BJ (cell line): ENCODE measurements at places on chromosomes 16 and 17. TPM values are rescaled to one million over a fixed set of nuclear protein-coding genes. Genes with fewer than 3 reads are reported as not detected.

GRCh38 chr16:77696149-77696548 is 26.2 kb upstream of the NUDT7 start:
- no peak for DNase-seq

The KIF18B gene
- polyA plus RNA-seq: 5.5 and 10.6 TPM in 2 replicates

The ITGB4 gene
- polyA plus RNA-seq: 2.1 and 2.3 TPM in 2 replicates

DNA sequence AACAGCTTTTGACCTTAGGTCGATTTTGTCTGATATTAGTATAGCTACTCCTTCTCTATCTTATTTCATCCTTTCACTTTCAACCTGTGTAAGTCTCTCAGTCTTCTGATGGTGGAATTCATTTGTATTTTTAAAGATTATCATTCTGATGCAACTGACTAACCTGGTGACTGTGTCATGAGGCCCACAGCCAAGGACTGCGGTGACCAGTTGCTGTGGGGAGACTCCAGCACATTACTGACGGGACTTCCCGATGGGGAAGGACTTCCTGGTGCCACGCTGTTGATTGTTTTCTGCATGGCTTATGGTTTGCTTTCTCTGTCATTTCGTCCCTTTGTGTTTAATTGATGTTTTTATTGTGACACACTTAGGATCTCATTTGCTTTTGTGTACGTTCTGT is 34.2 kb downstream of the RMI2 start:
- no peak for DNase-seq

DNA sequence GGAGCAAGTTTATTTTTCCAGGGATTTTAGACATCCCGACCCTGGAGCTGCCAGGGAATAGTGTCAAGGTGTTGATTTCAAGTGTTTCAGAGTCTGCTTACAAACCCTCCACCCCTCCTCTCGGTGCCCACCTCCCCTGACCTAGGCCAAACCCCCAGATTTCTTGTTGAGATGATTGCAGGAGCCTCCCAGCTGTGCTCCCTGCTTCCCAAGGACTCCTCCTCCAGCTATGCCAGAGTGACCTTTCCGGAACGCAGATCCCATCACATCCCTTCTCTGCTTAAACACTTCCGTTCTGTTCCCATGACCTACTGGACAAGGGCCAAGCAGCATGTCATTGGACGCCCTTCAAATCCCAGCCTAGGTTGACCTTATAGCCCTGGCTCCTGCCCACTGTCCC is 23.7 kb upstream of the CDH1 start:
- no peak for DNase-seq

The CLEC16A gene
- polyA plus RNA-seq: 7.7 and 8.7 TPM in 2 replicates

The TEKT3 gene
- polyA plus RNA-seq: 0.17 and 0.21 TPM in 2 replicates

The DPEP3 gene
- polyA plus RNA-seq: not detected in 2 replicates

DNA sequence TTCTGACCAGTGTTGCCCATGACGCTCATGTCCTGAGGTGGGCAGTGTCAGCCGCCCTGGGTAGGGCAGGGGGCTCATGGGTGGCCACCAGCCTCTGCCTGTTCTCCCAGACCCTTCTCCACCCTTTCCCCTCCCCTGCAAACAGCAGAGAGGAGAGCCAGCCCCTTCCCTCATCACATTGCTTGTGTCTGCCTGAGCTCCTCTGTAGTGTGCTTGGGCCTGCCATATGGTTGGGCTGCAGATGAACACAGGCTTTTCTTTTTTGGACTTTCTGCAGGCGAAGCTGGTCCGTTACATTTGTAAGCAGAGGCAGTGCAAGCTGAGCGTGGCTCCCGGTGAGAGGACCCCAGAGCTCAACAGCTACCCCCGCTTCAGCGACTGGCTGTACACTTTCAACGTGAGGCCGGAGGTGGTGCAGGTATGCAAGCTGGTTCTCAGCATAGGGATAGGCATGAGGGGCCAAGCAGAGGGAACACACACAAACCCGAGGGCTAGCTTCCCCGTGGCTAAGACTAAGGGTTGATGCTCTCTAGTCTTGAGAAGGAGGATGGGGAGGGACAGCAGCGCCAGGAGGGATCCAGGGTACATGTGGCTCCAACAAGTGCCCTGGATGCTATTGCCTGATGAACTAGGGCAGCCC is 80.6 kb upstream of the LGALS9 start:
- DNase-seq: no peak

- no peak for DNase-seq
Measured at GRCh38 chr17:2369551-2370210, 31.2 kb downstream of the MNT start.

GRCh38 chr16:89711601-89712273 is 9.0 kb downstream of the VPS9D1 start:
- no peak for DNase-seq

- DNase-seq: no peak
Measured at GRCh38 chr17:1111599-1112443, 68.0 kb downstream of the ABR start.

The ADGRG3 gene
- not detected in 2 replicates for polyA plus RNA-seq

DNA sequence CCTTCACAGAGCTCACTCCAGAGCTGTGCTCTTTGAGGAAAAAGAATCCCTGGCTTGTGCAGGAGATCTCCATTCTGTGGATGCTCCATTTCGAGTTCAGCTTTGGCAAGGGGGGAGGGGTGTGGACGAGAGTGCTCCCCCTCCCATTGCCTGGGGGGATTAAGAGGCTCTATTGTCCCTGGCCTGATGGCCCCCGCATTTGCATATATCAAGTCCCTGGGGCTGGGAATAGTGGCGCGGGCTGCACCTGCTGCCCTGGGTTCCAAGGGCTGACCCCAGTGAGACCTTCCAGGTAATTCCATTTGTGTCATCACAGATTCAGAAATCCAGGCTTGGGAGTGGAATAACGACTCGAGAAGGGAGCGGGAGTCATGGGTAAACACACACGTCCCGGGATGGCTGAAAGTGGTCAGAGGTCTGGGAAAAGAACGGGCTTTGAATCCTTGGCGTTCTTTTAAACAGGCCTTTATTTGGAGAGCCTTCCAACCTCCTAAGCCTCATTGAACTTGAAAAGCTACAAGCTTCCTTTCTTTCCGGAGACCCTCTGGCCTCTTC is 479.3 kb downstream of the HS3ST3B1 start:
- no peak for DNase-seq

The NR1D1 gene
- 1.9 and 2.3 TPM in 2 replicates for polyA plus RNA-seq

The SYNGR2 gene
- polyA plus RNA-seq: 95.6 and 135 TPM in 2 replicates

GRCh38 chr16:4511441-4512082 is 27.0 kb downstream of the CDIP1 start:
- DNase-seq: no peak

The ESRP2 gene
- 0.04 TPM in 2 replicates for polyA plus RNA-seq

- no peak for DNase-seq
Measured at GRCh38 chr16:11076259-11077018, 132.1 kb downstream of the CLEC16A start.

The ARL5C gene
- polyA plus RNA-seq: not detected in 2 replicates

- DNase-seq: no peak
Measured at GRCh38 chr16:2485811-2486507, 11.0 kb downstream of the TBC1D24 start.

The C1QTNF8 gene
- not detected in 2 replicates for polyA plus RNA-seq

DNA sequence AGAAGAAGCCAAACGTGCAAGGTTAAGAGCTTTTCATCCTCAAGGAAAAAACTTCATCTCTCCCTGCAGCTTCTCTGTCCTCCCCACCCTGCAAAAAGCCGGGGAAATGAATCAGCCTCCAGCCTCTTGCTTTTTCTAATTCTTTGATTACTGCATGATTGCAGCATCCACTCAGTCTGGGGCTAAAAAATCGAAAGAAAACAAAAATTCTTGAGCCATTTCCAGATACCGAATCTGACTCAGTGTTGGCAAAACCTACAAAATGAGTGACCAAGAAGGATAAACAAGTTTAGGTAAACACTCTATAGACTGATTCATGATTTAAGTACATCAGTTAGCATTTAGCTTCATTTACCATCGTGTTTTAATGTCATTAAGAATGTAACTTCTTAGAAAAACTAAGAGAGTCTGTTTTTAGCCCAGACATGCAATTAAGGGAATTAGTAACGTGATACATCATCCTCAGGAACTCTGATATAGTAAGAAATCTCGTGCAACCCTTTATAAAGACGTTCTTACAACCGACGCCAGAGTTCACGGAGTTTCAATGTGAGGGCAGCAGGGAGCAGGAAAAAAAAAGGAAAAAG is 287.3 kb upstream of the FOXF1 start:
- peak; percentile 94 for DNase-seq

DNA sequence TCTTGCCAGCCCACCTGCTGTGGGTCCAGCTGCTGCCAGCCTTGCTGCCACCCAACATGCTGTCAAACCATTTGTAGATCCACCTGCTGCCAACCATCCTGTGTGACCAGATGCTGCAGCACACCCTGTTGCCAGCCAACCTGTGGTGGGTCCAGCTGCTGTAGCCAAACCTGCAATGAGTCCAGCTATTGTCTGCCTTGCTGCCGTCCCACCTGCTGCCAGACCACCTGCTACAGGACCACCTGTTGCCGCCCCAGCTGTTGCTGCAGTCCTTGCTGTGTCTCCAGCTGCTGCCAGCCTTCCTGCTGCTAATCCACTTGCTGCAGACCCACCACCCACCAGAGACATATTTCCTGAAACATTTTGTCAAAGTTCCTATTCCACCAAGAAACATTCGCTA is 641 bp downstream of the KRTAP9-1 start:
- no peak for DNase-seq

The CHST4 gene
- polyA plus RNA-seq: not detected in 2 replicates

The MARCHF10 gene
- polyA plus RNA-seq: 0.43 TPM in 2 replicates

GRCh38 chr17:39652587-39653315 is 12.4 kb upstream of the TCAP start:
- DNase-seq: no peak

DNA sequence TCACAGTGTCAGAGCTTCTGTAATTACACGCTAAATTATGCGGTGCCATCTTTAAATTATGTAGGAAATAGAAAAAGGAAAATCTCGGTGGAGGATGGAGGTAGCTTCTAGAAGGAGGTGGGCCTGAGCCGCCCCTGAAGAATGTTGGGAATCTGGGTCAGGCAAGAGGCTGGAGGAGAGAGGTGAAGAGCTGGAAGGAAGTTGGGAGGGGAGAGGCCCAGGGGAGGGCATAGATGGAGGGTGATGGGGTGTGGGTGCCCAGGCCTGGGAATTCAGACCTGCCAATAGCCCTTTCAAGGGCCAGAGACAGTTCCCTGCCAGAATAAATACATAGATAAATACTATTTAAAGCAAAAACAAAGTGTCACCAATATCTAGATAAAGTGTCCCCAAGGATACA is 415.0 kb upstream of the HSBP1 start:
- no peak for DNase-seq

The CRYM gene
- polyA plus RNA-seq: not detected in 2 replicates

DNA sequence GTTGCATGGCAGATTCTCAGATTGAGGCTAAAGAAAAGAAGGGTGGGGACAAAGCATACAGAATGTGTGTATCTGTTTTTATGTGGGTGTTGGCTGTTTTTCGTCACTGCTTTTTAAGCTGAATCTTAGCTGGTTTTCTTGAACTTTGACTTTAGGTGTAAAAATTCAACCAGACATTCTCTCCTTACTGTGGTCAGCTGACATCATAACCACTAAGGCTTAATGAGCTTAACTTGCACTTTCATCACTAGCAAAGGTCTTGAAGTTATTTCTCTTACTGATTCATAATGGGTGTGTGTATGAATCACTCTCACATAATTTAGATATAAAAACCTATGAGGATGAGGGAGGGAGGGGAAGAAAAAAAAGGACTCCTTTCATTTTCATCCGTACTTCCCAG is 4.0 kb upstream of the CDC6 start:
- peak; percentile 96 for DNase-seq

- DNase-seq: no peak
Measured at GRCh38 chr17:8466873-8467272, 31.2 kb downstream of the NDEL1 start.

DNA sequence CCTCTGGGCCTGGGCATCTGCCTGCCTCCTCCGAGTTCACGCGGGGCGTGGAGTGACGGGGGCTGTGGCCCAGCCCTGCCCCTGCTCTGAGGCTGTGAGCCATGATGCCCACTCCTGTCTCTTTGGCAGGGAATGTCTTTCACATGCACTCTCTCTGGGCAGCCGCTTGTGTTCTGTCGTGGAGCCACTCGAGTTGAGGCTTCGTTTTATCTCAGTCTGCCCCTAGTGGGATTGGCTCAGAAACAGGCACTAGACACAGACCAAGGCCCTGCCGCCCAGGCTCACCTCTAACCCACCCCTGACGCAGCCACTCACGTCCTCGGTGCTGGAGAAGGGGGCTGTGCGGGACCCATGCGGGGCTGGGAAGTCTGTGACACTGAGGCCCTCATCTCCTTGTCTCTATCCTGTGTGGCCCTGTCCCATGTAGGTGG is 67.5 kb upstream of the KCTD5 start:
- DNase-seq: no peak

The MYL4 gene
- polyA plus RNA-seq: 0.13 and 0.21 TPM in 2 replicates

The GUCY2D gene
- 0.01 TPM in 1 of 2 replicates, not detected in the other for polyA plus RNA-seq

DNA sequence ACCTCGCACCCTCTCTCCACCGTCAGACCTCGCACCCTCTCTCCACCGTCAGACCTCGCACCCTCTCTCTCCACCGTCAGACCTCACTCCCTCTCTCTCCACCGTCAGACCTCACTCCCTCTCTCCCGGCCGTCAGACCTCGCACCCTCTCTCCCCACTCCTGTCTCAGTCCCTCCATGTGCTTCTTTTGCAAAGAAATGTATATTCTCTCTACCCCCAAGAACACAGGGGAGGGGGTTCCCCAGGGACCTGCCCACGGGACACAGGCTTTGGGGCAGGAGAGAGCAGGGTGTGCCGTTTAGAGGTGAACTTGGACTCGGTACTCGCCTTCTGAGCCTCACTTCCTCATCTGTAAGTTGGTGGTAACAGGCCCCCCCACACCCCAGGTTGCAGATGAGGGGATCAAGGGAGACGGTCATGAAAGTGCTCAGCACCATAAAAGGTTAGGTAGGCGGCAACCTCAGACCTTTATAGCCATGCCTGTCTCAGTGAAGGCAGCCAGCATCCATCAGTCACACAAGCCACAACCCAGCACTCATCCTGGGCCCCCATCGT is 63.7 kb downstream of the RPH3AL start:
- no peak for DNase-seq

- DNase-seq: no peak
Measured at GRCh38 chr17:27413315-27413714, 42.9 kb upstream of the KSR1 start.

DNA sequence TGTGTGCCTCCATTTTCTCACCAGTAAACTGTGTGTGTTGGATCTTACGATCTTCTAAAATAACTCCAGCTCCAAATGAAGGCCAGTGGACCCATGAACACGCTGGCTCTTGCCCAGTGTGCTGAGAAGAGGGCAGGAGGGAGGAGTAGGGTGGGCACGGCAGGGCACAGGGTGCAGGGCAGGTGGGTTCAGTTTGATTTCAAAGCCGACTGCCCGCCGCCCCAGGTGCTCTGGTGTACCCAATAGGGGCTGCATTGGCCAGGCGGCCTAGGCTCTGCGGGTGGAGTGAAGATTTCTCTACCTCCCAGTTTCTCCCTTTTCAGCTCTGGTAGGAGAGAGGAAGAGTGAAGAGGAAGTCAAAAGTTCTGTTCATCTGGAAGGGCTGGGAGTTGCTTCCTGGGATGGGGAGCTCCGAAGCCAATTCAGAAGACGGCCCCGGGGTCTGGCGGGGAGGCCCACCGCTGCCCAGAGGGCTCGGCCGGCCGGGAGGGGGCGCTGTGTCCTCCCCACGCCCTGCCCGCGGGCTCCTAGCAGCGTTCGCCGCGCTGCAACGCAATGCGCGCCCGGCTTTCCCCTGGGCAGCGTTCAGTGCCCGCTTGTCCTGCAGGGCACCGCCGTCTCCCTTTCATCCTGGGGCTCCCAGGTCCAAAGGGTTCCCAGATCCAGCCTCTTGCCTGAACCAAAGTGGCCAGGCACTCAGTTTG is 1.1 kb upstream of the CRHR1 start:
- DNase-seq: no peak

GRCh38 chr16:17301593-17302135 is 169.1 kb downstream of the XYLT1 start:
- DNase-seq: no peak
